ENCODE measurements at places on chromosomes 2 and 18.

- DNase-seq: peak; percentile 15
These were observed 123.5 kb upstream of the HS6ST1 start for GRCh38 chr2:128442053-128442751.

DNA sequence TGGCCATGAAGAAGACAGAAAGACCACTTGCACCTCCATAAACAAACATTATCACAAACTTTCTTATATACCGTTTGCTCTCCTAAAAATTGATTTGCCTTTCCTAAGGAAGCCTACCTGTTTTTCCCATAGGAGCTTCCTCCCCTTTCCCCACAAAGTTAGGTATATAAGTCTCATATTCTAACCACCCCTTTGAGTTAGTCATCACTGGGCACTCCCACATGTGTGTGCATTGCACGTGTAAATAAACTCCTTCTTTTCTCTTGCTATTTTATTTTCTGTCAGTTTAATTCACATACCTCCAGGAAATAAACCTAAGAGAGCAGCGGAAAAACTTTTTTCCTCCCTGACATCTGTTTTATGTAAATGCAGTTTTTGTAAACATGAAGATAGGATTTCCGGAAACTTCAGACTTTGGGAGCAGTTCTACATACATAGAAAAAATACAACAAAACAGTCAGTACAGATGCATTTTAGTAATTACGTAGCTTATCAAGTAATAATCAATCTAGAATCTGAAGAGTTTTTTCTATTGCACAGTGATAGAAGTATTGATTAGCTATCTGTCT, 46.6 kb downstream of the PLCL1 start:
- no peak for DNase-seq

DNA sequence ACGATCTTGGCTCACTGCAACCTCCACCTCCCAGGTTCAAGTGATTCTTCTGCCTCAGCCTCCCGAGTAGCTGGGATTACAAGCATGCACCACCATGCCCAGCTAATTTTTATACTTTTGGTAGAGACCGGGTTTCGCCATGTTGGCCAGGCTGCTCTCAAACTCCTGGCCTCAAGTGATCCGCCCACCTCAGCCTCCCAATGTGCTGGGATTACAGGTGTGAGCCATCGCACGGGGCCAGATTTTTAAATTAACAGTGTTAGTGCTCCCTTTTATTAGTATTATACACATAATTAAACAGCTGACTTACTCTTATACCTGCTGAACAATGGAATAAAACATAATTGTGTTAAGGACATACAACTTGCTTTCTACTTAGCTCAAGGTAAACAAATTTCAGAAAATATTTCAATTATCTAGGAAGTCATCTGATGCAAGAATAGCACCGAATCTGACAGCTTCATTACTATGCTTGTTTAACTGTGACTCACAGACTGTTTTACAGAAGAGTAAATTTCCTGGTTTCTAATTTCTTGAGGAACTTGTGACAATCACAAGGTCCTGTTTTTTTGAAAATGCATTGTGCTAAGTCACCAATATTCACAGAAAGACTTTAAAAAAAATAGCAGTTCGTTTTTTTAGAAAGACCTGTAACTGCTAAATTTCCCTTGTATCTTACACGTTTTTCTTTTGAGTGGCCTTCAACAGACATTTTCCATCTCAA, 51.2 kb downstream of the SPIRE1 start:
- no peak for DNase-seq

DNA sequence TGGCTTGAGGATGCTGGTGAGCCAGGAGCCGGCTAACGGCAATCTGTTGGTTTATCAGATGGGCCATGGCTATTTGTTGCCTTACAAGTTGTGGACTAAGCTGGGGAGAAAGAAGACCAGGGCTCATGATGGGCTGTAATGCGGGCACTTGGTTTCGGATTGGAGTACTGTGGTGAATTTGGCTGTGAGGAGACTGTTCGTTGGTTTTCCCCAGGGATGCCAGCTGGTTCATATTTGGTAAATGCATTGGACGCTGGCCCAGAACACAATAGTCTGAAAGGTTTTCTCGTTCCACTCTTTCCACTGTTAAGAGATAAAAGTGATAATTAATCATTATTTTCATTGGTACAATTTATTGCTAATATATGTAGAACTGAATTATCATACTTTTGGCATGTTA, 108.9 kb downstream of the SATB2 start:
- no peak for DNase-seq

DNA sequence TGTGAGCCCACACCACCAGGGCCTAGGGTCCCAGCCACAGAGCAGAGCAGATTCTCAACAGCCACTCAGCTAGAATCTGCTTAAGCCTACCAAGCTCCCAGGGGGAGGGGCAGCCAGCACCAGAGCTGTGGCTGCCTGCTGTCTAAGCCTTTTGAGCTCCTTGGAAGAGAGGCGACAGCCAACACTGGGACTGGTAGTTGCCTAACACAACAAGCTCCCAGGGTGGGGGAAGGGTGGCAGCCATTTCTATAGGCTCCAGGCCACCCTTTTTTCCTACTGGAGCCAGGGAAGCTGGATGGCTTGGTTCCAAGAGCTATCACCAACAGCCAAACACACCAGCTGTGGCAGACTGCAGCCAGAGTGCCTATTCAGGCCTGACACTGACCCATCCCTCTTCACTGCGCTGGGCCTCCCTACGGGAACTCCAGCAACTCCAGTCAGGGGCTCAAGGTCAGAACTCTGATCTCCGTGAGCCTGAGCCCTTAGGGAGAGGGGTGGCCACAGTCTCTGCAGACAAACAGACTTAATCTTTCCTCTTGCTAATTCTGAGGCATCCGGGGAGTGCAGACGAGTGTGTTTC, 1824.3 kb upstream of the CELF4 start:
- DNase-seq: peak; percentile 91

DNA sequence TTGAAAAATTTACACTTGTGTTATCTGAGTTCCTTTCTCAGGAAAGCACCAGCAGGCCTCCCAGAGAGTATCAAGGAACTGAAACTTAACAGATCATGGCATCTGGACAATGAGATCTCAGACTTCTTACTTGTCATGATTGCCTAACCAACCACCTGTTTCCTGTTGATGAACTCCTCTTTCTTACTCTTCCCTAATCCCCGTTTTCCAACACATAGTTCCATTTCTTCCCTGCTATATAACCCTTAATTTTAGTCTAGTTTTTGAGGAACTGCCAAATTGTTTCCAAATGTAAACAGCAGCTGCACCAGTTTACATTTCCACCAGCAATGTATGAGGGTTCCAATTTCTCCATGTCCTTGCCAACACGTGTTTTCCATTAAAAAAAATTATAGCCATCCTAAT, 6.1 kb upstream of the FAM171B start:
- DNase-seq: peak; percentile 64

DNA sequence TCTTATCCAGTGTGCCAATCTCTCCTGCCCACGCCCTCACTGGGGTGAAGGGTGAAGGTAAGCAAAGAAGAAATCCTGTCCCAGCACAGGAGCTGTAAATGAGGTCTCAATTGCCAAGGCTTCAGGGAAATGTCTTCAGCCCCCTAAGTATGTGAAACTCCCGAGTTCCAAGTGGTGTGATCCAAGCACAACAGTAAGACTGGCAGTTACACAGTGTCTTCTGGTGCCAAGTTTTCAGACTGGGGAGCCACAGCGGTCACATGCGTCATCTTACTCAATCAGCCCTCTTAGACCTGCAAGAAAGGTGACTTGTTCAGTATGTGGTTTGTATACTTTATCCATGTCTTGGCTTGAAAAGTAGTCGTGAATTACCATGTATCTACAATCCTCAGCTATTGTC, 55.0 kb upstream of the SPRED2 start:
- DNase-seq: no peak

DNA sequence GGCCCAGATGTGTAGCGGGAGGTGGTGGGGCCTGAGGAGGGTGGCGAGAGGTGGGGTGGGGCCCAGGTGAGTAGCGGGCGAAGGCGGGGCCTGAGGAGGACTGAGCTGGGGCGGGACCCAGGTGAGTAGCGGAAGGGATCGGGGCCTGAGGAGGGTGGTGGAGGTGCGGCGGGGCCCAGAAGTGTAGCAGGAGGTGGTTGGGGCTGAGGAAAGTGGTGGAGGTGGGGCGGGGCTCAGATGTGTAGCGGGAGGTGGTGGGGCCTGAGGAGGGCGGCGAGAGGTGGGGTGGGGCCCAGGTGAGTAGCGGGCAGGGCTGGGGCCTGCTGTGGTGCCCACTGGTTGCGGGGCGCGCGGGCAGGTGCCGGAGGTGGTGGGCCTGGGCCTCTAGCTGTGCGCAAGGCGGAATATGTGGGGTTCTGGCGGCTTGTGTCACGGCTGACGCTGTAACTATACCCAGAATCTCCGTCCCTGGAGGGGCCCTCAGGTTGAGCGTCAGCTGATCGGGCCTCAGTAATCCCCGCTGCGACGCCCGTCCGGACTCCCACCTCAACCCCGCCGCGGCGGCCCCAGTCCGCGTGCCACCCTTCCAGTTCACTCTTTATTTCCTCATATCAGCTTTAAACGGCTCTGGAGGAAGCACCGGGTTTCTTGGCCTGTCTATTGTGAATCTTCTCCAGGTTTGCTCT, 866 bp upstream of the SF3B6 start:
- DNase-seq: no peak

DNA sequence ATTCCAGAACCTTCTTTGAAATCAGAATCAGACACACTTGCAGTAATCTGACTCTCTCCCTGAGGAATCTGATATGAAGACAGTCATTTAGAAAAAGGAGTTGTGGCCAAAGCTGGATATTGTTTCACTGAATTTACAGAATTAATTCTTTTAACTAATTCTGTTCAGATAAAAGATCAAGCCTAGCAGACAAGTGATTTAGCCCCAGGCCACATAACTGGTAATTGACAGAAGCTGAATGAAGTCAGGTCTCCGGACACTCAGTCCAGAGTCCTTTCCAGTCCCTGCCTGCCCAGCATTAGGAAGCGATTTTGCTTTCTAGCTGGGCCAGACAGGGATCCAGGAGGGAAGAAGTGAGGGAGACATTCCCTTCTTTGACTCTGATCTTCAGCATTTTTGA, 110.7 kb upstream of the AQP4 start:
- no peak for DNase-seq

DNA sequence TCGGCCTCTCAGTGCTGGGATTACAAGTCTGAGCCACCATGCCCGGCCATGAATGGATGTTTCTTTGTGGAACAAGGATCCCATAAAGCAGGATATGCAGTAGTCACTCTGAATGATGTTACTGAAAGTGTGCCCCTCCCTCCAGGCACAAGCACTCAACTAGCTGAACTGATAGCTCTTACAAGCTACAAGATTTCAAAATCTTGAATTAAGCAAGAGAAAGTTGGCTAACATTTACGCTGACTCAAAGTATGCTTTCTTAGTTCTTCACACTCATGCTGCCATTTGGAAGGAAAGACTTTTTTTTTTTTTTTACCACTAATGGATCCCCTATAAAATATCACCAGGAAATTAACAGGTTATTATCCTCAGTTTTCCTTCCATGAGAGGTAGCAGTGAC, 549.0 kb upstream of the PKDCC start:
- DNase-seq: no peak

DNA sequence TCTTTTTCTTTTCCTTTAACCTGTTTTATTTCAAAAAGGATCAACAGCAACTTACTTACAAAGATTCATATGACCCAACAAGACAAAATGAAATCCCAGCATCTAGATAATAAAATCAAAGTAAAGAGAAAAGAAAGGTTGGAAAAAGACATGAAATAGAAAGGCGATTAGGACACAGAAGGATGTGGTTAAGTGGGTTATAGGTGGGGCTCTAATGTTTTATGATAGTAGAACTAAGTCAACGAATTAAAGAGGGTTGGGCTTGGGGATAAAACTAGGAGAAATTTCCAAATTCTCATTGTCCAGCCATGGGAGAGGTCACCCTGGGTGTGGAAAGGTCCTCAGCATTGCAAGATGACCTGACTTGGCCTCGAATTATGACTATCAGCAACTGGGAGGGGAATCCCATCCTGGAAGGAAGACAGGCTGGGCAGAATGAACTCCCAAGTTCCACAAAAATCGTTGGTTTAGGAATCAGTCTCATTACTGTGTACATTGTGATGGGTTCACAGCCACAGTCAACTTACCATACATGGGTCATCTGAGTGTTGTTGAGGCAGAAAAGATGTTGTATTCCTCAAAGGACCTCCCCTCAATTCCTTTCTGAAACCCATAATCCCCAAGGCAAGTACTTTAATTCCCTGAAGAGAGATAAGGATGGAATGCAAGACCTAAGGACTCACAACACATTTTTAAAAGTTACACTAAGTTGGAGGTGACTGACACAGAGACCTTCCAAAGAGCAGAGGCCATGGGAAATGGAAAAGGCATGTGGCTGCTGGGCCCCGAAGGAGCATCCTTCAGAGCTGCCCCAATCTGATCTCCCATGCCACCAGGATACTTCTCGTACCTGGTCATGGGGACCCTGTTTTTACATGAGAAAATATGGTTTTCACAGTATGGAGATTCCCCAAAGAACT, 167.6 kb downstream of the UXS1 start:
- no peak for DNase-seq

DNA sequence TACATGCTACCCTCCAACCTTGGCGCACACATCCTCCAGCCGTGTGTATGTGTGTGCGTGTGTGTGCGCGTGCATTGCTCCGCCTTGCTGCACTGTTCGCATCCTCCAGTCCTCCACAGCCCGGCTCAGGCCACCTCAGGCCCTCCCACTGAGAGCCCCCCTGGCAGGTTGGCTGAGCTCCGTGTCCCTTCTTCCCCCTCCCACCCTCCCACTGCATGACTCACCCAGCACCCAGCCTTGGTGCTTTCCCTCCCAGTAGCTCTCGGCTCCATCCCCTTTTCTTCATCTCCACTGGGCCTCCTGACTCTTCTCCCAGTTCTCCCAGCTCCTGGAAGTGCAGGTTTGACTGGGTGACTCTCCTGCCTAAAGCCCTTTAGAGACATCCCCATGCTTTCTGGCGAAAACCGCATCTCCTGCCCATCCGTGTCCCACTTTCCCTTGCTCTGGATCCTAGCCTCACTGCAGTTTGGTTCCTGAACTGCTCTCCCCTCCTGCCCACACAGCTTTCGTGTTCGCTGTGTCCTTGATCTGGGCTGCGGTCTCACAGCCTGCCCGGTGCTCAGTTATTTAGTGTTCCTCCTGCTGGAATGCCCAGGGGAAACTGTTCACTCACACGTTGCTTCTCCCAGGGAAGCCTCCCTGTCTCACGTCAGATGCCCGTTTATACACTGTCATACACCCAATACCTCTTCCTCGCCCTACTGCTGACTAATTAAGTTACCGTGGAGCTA, 4.9 kb downstream of the TMEM177 start:
- DNase-seq: no peak

DNA sequence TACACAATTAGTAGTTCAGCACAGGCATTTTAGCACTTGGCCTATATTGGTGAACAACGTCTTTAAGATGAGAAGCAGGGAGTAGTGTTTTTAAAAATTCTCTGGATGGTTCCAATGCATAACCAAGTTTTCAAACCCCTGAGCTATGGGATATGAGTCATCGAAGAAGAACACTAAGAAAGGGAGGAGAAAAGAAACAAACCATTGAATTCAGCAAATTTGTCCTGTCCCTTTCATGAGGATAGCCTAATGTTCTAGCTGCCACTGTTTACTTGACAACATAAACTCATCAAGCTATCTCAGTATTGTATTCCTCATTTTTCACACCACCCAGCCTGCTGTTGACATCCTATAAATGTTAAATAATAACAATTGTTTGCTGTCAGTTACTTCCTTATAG, 158.0 kb downstream of the BARD1 start:
- DNase-seq: no peak
